GM23248 (cell line): ENCODE measurements at places on chromosomes 11 and 22. TPM values are rescaled to one million over a fixed set of nuclear protein-coding genes. Genes with fewer than 3 reads are reported as not detected.
A peak's percentile ranks its signal among the peaks of the same experiment; 100 is the strongest.

GRCh38 chr11:80521592-80521991, 1080.8 kb upstream of the TENM4 start:
- H3K27ac ChIP-seq, result no peak overlapping the region
- H3K4me3 ChIP-seq, result no peak overlapping the region
- DNase-seq, result no peak
- no peaks in the 10 kb centered on the region for H3K27me3 ChIP-seq
- H3K4me1 ChIP-seq, result no peaks in the 10 kb centered on the region

- peak overlapping the region; percentile 48 for H3K4me3 ChIP-seq
- H3K36me3 ChIP-seq, result no peaks in the 10 kb centered on the region
- DNase-seq, result peak; percentile 98
- peaks cover 70% of the 10 kb centered on the region for H3K4me1 ChIP-seq
These were observed 128.9 kb downstream of the CCDC34 start for GRCh38 chr11:27234043-27234668.

- peaks cover 44% of the 10 kb centered on the region for H3K36me3 ChIP-seq
- no peak overlapping the region for H3K4me3 ChIP-seq
- H3K27me3 ChIP-seq, result no peaks in the 10 kb centered on the region
- no peak for DNase-seq
- no peak overlapping the region for H3K27ac ChIP-seq
These were observed 26.3 kb downstream of the APOL1 start for GRCh38 chr22:36279219-36279666.

GRCh38 chr11:8390851-8391612, 127.4 kb upstream of the LMO1 start:
- peaks cover 16% of the 10 kb centered on the region for H3K27me3 ChIP-seq
- no peaks in the 10 kb centered on the region for H3K36me3 ChIP-seq
- H3K27ac ChIP-seq, result no peak overlapping the region
- no peak for DNase-seq
- no peak overlapping the region for H3K4me3 ChIP-seq

APOA4 gene
- total RNA-seq, result not detected in 2 replicates

DNA sequence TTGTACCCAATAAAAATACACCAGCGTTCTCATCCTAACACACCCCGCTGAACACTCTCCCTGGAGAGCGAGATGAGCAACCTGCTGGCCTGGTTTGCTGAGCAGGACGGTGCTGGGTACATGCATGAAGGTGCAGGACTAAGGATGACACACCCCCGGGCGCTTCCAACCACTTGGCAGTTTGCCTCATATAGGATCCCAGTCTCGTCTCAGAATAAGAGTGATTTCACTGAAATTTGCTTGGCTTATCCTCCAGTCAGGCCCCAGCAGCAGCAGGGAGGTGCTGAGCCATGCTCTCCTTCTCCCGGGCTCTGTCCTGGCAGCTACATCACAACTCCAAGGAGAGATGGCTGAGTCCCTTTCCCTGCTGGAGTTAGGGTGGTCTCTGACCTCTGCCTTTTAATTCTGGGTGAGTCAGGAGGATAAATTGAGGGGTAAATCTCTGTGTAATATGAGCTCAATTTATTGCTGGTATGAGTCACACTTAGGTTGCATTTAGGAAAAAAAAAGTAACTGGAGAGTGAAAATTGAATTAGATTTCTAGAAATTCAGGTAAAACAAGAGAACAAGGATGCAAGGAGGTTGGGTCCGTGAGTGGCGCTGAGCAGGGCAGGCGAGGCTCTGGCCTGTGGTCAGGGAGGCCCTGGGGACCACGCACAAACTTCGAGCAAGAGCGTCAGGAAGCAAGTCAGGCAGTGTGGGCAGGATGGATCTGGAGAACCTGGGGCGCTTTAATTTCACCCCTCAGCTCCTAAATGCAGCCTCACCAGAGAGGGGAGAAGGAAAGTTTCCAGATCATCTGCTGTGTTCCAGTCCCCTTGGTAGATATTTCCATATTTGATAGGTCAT, 974.0 kb downstream of the TBC1D22A start:
- no peak overlapping the region for H3K27ac ChIP-seq
- no peaks in the 10 kb centered on the region for H3K27me3 ChIP-seq
- no peaks in the 10 kb centered on the region for H3K36me3 ChIP-seq
- no peak for DNase-seq
- no peaks in the 10 kb centered on the region for H3K4me1 ChIP-seq

KAT5 gene
- total RNA-seq, result 36.6 and 47.4 TPM in 2 replicates

GRCh38 chr11:98740321-98740720, 280.4 kb upstream of the CNTN5 start:
- H3K36me3 ChIP-seq, result no peaks in the 10 kb centered on the region
- H3K27me3 ChIP-seq, result no peaks in the 10 kb centered on the region
- no peak overlapping the region for H3K4me3 ChIP-seq
- DNase-seq, result no peak
- no peak overlapping the region for H3K27ac ChIP-seq

GPR152 gene
- total RNA-seq, result not detected in 2 replicates

DNA sequence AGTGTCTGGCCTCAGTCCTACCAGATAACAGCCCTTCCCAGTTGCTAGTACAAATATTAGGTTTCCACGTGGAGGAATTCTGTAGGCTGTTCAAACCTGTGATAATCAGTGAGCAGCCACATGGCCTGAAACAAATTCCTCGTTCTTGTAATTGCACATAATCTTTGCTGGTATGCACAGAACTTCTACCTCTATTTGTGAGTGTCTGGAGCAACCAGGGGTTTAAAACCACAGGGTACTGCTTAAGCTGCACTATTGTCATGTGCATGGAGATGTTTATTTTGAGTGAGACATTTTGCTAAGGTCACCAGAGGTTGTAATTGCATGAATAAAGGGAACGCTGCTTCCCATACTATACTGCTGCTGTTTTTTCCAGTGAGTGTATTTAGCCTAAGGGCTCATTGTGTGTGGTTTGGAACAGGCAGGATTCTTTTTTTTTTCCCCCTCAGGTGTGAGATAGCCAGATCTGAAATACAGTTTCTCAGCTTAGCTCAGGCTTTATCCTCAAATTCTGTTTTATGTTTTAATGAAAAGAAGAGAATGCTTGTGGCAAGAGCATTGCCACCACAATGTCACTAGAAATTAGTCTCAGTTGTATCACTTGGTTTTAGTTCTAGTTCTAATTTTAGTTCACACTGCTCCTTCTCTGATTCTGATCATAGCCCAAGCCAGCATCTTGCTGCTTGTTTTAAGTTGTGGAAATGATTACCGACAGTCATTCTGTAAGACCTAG, 60.5 kb downstream of the CYB5R2 start:
- H3K4me3 ChIP-seq, result no peak overlapping the region
- peaks cover 4% of the 10 kb centered on the region; the same call in 1 of the 2 replicates for H3K4me1 ChIP-seq
- DNase-seq, result no peak
- no peak overlapping the region for H3K27ac ChIP-seq
- H3K27me3 ChIP-seq, result no peaks in the 10 kb centered on the region
- no peaks in the 10 kb centered on the region for H3K36me3 ChIP-seq

GRCh38 chr22:43319661-43320486, 23.3 kb downstream of the SCUBE1 start:
- no peak overlapping the region for H3K27ac ChIP-seq
- peaks cover 6% of the 10 kb centered on the region for H3K27me3 ChIP-seq
- no peak overlapping the region for H3K4me3 ChIP-seq
- DNase-seq, result no peak
- H3K4me1 ChIP-seq, result no peaks in the 10 kb centered on the region

- no peak for DNase-seq
- no peak overlapping the region for H3K4me3 ChIP-seq
- H3K27me3 ChIP-seq, result peaks cover 46% of the 10 kb centered on the region
- H3K27ac ChIP-seq, result no peak overlapping the region
These were observed 3.5 kb downstream of the IGF2 start for GRCh38 chr11:2135648-2136201.

TRIM51 gene
- total RNA-seq, result not detected in 2 replicates

LMO2 gene
- 0.25 TPM in 1 of 2 replicates, not detected in the other for total RNA-seq

DNA sequence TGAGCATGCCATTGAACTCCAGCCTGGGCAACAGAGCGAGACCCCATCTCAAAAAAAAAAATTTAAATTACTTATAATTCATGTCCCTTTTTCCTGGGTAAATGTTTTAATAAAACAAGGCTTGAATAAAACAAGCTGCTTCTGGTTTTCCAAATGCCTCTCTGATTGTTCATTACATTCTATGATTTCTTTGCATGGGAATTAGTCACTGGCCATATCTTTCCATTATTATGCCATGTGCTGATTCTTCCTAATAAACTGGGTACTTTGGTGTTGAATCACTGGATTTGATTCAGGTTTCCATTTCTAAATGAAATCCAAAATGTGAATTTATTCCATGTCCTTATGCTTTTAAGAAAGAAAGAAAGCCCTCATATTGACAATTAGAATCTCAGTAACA, 42.6 kb downstream of the ZNF215 start:
- H3K4me1 ChIP-seq, result peaks cover 17% of the 10 kb centered on the region
- no peak overlapping the region for H3K4me3 ChIP-seq
- peak overlapping the region; percentile 55 for H3K27ac ChIP-seq
- DNase-seq, result peak; percentile 81
- H3K27me3 ChIP-seq, result no peaks in the 10 kb centered on the region
- no peaks in the 10 kb centered on the region for H3K36me3 ChIP-seq

CCDC73 gene
- total RNA-seq, result not detected in 2 replicates

C22orf42 gene
- not detected in 2 replicates for total RNA-seq

- H3K4me3 ChIP-seq, result no peak overlapping the region
- no peak overlapping the region for H3K27ac ChIP-seq
- H3K27me3 ChIP-seq, result peaks cover 19% of the 10 kb centered on the region
- H3K4me1 ChIP-seq, result 0 out of 2 replicates have a peak, but pooled peaks cover 6% of the 10 kb centered on the region
These were observed 55.7 kb upstream of the EIF3D start for GRCh38 chr22:36584666-36585065.

PNPLA5 gene
- not detected in 2 replicates for total RNA-seq

- H3K27me3 ChIP-seq, result no peaks in the 10 kb centered on the region
- H3K4me1 ChIP-seq, result no peaks in the 10 kb centered on the region
- peak; percentile 96 for DNase-seq
- H3K36me3 ChIP-seq, result no peaks in the 10 kb centered on the region
- H3K4me3 ChIP-seq, result peak within 1 kb of the TSS; percentile 88
- H3K27ac ChIP-seq, result peak within 1 kb of the TSS; percentile 61
These were observed at the start of gene TTC12 for GRCh38 chr11:113314389-113315301. Gene TTC12, plus strand, starts transcription at chr11:113314583. Its CDS starts 1,675 bp downstream, at chr11:113316258.

DNA sequence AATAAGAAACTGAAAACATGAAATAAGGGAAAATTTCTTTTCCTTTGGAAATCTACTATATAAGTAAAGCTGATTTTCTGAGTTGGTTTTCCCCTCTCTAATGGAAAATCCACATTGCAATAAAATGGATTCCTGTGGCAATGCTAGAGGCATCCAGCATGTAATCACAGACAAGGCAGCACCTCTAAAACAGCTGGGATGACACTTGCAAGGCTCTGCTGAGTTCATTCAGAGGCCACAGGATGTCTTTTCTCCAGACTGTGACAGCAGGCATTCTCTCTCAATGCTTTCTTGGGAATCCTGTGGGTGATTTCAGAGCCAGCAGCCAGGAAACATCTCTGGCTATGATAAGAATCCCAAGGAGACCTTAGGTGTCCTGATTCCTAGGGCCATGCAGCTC, 201.3 kb upstream of the BLID start:
- peak overlapping the region; percentile 29 for H3K27ac ChIP-seq
- no peak overlapping the region for H3K4me3 ChIP-seq
- H3K4me1 ChIP-seq, result peaks cover 46% of the 10 kb centered on the region

BATF2 gene
- total RNA-seq, result 4.0 TPM in 1 of 2 replicates, not detected in the other
